ENCODE measurements at places on chromosomes 3 and 15.

GRCh38 chr3:48404440-48405342 is 25.2 kb downstream of the PLXNB1 start:
- DNase-seq: no peak

- DNase-seq: peak; percentile 7
These were observed at the start of gene ARPP21 for GRCh38 chr3:35639254-35640186. Gene ARPP21, plus strand, starts transcription at chr3:35639525. Its CDS starts 42,227 bp downstream, at chr3:35681752.

- peak; percentile 67 for DNase-seq
These were observed 13.2 kb upstream of the ADPGK start for GRCh38 chr15:72796515-72797337.

- DNase-seq: no peak
These were observed 26.7 kb upstream of the COL6A6 start for GRCh38 chr3:130490241-130490640.

DNA sequence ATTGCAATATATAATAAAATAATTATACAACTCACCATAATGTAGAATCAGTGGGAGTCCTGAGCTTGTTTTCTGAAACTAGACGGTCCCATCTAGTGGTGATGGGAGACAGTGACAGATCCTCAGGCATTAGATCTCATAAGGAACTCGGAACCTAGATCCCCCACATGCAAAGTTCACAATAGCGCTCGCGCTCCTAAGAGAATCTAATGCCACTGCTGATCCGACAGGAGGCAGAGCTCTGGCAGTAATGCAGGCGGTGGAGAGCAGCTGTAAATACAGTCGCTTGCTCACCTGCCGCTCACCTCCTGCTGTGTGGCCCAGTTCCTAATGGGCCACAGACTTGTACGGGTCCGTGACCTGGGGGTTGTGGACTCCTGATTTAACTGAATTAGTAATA is 87.8 kb downstream of the P3H2 start:
- DNase-seq: no peak

- no peak for DNase-seq
These were observed 131.2 kb downstream of the FBN1 start for GRCh38 chr15:48514103-48514816.

- no peak for DNase-seq
These were observed 108.8 kb upstream of the ATP2B2 start for GRCh38 chr3:10614168-10614567.

- no peak for DNase-seq
These were observed 227.2 kb downstream of the CNTN3 start for GRCh38 chr3:74387111-74387735.

- no peak for DNase-seq
These were observed 94.4 kb upstream of the NR2E3 start for GRCh38 chr15:71715914-71716313.

- no peak for DNase-seq
These were observed 335.9 kb downstream of the VPS13C start for GRCh38 chr15:61724251-61724939.
